Anterior cingulate cortex (tissue), 58 donors: ENCODE measurements at places on chromosomes 3 and 15.

DNA sequence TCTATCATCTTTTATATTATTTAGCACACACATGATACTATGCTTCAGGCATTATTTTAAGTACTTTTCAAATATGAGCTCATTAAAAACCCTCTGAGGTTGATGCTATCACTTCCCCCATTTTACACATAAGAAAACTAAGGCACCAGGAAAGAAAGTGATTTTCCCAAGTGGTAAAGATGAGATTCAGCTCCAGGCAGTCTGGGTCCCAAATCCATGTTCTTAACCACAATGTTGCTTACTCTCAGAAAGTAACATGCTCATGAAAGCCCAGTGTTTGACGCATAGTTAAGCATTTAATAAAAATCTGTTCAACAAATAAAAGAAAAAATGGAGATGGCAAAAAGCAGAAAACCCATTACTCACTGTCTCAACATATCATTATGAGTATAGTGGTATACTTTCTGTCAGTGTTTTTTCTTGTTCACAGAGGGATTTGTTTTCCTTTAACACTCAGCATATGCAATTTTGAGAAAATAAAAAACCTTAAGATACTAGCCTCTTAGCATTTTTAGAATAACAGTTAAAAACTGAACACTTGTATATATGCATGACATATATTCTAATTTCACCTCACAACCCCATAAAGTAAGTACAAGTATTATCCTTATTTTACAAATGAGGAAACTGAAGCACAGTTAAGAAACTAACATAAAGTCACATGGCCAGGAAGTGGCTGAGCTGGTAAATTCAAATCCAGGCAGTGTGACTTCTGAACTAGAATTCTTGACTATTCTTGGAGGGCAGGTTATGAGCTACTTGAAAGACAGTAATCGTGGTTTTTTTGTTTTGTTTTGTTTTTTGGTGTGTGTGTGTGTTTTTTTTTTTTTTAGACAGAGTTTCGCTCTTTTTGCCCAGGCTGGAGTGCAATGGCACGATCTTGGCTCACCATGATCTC is 10.4 kb downstream of the PEAK1 start:
- DNase-seq, result no peak

GRCh38 chr3:139312959-139313358 is 30.9 kb upstream of the MRPS22 start:
- no peak for DNase-seq

DNA sequence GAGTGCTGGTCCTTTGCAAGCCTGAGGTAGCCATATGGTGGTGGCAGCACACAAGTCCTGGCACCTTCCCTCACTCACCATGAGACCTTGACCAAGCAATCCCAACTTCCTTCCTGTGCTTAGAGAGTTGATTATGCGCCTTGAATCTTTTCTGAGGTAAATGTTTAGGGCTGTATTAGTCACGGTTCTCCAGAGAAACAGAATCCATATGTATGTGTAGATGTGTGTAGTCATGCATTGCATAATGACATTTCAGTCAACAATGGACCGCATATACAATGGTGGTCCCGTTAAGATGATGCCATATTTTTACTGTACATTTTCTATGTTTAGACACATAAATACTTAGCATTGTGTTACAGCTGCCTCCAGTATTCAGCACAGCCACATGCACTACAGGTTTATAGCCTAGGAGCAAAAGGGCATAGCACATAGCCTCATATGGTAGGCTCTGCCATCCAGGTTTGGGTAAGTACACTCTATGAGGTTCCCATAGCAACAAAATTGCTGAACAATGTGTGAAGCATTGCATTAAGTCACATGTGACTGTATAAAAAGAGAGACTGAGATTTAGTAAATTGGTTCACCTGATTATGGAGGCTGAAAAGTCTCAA is 20.2 kb upstream of the NUP210 start:
- DNase-seq, result no peak

DNA sequence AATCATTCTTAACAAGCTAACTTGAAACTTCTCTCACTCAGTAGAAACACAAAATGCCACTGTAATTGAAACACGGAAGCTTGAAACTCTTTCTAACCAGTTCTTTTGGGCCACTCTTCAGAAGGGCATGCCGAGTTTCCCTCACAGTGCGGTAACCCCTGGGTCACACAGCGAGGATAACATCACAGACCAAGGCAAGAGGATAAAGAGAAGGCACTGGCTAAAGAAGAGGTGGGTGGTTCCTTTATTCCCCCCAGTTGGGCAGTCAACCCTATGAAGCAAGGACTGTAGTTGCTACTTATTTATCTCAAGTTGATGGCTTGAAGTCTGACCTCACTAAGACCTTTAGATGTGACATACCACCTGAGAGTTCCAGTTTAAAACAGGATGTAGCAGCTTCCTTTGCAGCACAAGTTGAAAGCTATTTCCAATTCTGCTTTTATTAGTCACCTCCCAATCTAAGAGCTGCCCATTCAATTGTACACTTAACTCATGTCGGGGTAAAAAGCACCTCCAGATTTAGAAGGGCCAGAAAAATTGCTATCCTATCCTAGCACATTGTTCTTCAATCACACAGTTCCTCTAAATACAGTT is 272.4 kb downstream of the TIGIT start:
- DNase-seq, result no peak

DNA sequence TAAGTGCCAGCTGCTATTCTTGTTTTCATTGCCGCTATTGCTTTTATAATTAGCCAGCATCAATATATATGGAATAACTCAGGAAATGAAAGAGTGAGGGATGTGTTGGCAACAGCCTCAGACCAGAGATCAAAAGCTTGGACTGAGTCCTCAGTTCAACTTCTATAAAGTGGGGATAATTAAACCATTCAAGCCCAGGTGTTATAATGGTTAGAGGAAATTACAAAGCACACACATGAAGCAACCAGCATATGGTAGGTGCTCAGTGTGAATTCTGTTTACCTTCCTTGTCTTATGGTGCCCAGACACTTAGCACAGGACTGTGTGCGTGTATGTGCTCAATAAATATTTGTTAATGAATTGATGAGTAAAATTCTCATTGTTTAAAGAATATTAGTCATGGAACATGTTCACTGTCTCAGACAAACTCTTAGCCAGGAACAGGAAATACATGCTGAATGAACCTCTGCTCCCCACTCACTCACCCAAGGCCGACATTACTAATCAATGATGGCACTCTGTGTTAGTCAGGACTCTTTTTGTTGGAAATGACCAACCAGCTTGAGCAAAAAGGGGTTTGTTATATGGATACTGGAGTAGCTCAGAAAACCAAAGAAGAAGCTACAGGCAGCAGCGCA is 16.7 kb upstream of the CCDC174 start:
- no peak for DNase-seq

DNA sequence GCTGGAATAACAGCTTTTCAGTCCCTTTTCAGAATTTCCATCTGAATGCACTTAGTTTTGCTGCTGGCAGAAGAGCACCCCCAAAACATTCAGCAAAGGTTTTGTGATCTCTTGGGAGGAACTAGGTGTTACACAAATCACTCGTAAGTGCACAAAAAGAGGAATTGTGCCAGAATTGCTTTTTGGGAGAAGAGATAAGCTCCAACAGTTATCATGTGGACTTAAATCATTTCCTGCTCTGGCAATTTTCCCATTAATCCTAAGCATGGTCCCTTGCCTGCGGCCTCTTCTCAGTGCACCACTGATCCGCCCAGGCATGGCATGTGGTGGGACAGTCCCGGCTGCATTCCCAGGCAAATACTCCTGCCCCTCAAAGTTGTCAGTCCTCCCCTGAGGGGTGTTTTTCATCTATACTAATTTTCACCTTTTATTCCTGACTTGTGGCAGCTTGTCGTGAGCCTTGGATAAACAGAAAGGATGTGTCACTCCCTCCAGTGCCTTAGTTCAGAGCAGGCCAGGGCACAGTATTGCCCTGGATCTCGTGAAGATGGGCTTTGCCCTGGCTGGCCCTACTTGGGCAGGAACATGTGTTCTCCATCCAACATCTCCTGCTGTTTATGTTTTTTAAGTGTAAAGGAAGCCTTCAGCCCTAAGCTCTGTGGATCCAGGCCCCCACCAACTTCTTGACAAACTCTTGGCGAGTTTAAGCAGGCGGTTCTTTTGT is 44.6 kb upstream of the VILL start:
- DNase-seq, result no peak

GRCh38 chr3:77381431-77381830 is 341.5 kb downstream of the ROBO2 start:
- no peak for DNase-seq

- DNase-seq, result no peak
Measured at GRCh38 chr3:133851266-133851906, 44.3 kb downstream of the RAB6B start.
